ENCODE measurements at places on chromosomes 12 and 14. TPM values are rescaled to one million over a fixed set of nuclear protein-coding genes. Genes with fewer than 3 reads are reported as not detected.

The LRRC43 gene
- not detected for total RNA-seq

The SLC4A8 gene
- 0.28 TPM for total RNA-seq

The MUCL1 gene
- 4.7 TPM for total RNA-seq

The SLC16A7 gene
- 3.0 TPM for total RNA-seq

The ENDOU gene
- total RNA-seq: 3.4 TPM

The TMEM121 gene
- total RNA-seq: 4.5 TPM

The SOX5 gene
- 0.14 TPM for total RNA-seq

The SVOP gene
- total RNA-seq: not detected
